PC-9 (cell line): ENCODE measurements at places on chromosomes 16 and 17.

DNA sequence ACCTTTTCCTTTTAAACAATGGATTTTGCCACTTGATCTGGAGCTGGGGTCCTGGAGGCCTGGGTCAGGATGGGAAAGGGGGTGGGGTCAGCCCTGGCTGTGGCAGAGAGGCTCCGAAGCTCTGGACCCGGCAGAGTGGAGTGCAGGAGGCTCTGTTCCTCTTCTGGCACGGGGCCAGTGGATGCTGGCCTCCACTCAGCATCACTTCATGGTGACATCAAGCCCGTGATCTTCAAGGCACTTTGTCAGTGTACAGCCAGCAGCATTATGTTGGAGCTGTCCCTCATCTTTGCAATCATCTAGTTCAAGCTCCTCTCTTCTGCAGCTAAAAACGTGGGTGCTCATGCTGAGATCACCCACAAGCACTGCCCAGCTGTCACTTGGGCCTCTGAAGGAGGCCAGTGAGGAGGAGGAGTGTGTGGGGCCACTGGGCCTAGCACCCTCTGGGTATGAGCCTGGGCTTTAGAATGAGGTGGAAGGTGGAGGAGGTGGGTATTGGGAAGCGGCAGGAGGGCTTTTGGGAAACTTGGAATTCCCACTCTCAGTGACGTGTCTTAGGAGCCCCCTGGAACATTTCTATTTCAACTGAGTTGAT lies 45.9 kb upstream of the MGAT5B start:
- H3K4me3 ChIP-seq = no peak overlapping the region
- H3K4me1 ChIP-seq = no peaks in the 10 kb centered on the region
- H3K27ac ChIP-seq = no peak overlapping the region
- no peaks in the 10 kb centered on the region for H3K36me3 ChIP-seq

DNA sequence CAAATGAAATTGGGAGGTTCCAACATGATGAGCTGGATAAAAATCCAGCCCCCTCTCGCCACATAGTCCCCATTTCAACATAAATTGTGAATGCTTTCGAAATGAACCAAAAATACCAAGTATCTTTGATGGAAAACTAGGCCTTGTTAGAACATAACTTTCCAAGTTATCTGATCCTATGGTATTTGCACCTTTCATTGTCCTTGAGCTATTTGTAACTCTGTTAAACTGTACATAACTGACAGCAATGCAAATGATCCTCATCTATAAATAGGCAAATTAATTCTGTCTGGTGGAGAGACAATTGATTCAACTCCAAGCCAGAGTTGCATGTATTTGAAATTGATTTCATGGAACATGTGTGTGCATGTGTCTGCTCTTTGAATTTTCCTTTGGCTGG lies 18.2 kb downstream of the CMTM4 start:
- no peak overlapping the region for H3K27ac ChIP-seq
- H3K4me1 ChIP-seq = peaks cover 6% of the 10 kb centered on the region
- no peaks in the 10 kb centered on the region for H3K27me3 ChIP-seq
- H3K36me3 ChIP-seq = peaks cover 6% of the 10 kb centered on the region; the same call in 1 of the 2 replicates
- no peak overlapping the region for H3K4me3 ChIP-seq

GRCh38 chr16:24635900-24636610 lies 93.4 kb upstream of the TNRC6A start:
- no peaks in the 10 kb centered on the region for H3K27me3 ChIP-seq
- no peaks in the 10 kb centered on the region for H3K36me3 ChIP-seq
- H3K4me3 ChIP-seq = no peak overlapping the region
- H3K27ac ChIP-seq = peak overlapping the region; percentile 45; the same call in 1 of the 2 replicates

DNA sequence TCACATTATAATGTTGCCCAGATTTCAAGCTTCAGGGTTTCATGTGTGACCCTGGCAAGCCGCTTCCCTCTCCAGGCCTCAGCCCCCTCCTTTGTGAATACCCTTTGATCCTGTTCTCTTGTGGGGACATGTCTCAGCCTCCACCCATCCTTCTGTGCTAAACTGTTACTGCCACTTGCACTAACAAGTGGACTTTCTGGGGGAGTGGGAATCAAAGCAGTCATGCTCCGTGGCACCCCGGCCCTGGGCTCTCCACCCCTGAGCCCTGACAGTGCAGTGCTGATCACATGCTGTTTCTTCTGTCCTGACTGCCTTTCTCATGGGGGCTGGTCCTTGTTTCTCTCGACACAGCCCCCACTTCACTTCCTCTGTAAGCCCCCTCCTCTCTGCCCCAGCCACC lies 9.7 kb upstream of the DCAF7 start:
- H3K27ac ChIP-seq = no peak overlapping the region
- H3K36me3 ChIP-seq = no peaks in the 10 kb centered on the region
- no peak for DNase-seq

- peaks cover 13% of the 10 kb centered on the region for H3K4me1 ChIP-seq
- peak overlapping the region; percentile 19; the same call in 1 of the 2 replicates for H3K27ac ChIP-seq
- no peaks in the 10 kb centered on the region for H3K27me3 ChIP-seq
- peaks cover 13% of the 10 kb centered on the region; the same call in 1 of the 2 replicates for H3K36me3 ChIP-seq
These were observed 3.7 kb downstream of the ELOB start for GRCh38 chr16:2773188-2773968.

DNA sequence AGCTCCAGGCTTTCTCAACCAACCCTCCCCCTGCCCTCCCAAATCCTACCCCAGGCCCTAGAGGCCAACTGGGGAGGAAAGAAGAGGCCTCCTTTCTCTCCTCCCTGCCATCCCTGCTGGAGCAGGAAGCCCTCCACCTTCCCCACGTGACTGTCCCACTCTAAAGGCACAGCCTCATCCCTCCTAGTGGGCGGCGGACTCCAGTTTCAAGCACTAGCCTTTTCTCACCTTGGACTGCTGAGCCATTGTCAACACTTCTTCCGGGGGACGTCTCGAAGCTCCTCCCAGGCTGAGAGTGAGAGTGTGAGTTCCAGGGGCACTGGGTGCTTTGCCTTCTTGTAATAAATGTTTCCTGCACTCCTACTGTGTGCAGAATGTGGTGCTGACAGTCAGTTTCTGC lies 21.4 kb upstream of the IRX6 start:
- H3K4me1 ChIP-seq = peaks cover 10% of the 10 kb centered on the region
- H3K27ac ChIP-seq = no peak overlapping the region
- no peak overlapping the region for H3K4me3 ChIP-seq
- no peak for DNase-seq
- no peaks in the 10 kb centered on the region for H3K27me3 ChIP-seq

DNA sequence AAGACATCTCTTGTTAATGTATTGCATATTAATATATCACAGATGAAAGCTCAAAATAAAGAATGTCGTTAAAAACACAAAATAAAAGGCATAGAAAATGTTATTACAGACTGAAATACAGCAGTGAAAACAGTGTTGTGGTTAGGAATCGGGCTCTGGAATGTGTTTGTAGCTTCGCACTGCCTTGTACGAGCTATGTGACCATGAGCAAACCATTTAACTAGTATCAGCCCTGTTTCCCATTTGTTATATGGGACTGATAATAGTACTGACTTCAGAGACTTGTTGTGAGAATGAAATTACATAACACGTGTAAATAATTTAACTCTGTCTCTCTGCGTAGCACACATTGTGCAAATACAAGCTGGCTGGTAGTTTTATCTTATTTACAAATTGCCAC lies 648 bp upstream of the RBFOX1 start:
- no peaks in the 10 kb centered on the region for H3K36me3 ChIP-seq
- H3K4me1 ChIP-seq = no peaks in the 10 kb centered on the region
- H3K4me3 ChIP-seq = no peak overlapping the region
- no peak overlapping the region for H3K27ac ChIP-seq

GRCh38 chr16:77912617-77913016 lies 109.7 kb upstream of the CLEC3A start:
- H3K4me3 ChIP-seq = no peak overlapping the region
- H3K27ac ChIP-seq = no peak overlapping the region
- H3K27me3 ChIP-seq = peaks cover 47% of the 10 kb centered on the region

- peaks cover 19% of the 10 kb centered on the region for H3K27me3 ChIP-seq
- H3K4me3 ChIP-seq = no peak overlapping the region
- peaks cover 4% of the 10 kb centered on the region; the same call in 1 of the 2 replicates for H3K4me1 ChIP-seq
These were observed 3.2 kb downstream of the CCR7 start for GRCh38 chr17:40561871-40562611.

GRCh38 chr16:57258226-57258909 lies 13.3 kb downstream of the ARL2BP start:
- no peak for DNase-seq
- H3K36me3 ChIP-seq = no peaks in the 10 kb centered on the region
- no peaks in the 10 kb centered on the region for H3K27me3 ChIP-seq
- peaks cover 34% of the 10 kb centered on the region for H3K4me1 ChIP-seq
- no peak overlapping the region for H3K27ac ChIP-seq

- no peak for DNase-seq
- no peak overlapping the region for H3K4me3 ChIP-seq
- no peak overlapping the region for H3K27ac ChIP-seq
- H3K4me1 ChIP-seq = no peaks in the 10 kb centered on the region
These were observed 178.4 kb upstream of the C17orf78 start for GRCh38 chr17:37197336-37197735.

DNA sequence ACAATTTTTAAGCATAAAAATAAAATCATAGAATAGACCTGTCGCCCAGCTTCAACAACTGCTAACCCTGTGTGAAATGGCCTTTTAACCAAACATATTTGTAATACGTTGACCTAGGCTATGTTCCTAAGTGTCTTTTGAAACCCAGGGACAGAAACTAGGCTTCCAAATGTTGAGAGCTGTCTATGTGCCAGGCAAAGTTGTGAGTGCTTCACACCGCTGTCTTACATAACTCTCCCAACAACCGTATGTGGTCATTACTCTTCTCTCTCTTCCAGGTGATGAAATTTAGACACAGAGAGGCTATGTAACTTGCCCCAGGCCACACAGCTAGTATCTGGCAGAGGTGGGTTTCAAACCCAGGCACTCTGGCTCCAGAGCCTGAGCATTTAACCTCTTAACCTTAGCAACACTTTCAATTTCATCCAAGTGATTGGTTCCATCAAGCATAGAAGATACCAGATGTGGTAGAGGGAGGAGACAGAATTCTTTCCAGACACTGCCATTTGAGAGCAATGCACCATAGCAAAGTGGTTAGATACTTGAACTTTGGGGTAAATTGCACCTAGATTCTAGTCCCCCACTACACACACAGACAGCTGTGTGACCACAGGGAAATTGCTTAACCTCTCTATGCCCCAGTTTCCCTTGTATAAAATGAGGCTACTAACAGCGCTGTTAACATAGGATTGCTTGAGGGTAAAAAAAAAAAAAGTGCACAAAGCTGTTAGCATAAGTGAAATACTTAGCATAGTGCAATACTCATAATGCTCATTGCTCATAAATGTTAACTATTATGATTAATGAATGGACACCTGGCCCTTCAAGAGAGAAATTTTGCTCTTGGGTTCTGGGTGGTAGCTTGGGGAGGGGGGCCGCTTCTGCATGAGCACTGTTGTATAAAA lies 160.6 kb downstream of the IRX3 start:
- H3K4me3 ChIP-seq = no peak overlapping the region
- no peaks in the 10 kb centered on the region for H3K36me3 ChIP-seq
- no peak for DNase-seq
- H3K27me3 ChIP-seq = no peaks in the 10 kb centered on the region
- H3K27ac ChIP-seq = no peak overlapping the region

- no peak overlapping the region for H3K27ac ChIP-seq
- no peaks in the 10 kb centered on the region for H3K27me3 ChIP-seq
- H3K4me1 ChIP-seq = peaks cover 45% of the 10 kb centered on the region
- H3K4me3 ChIP-seq = no peak overlapping the region
- peaks cover 7% of the 10 kb centered on the region; the same call in 1 of the 2 replicates for H3K36me3 ChIP-seq
- DNase-seq = no peak
These were observed 56.1 kb downstream of the AMFR start for GRCh38 chr16:56369202-56369601.

DNA sequence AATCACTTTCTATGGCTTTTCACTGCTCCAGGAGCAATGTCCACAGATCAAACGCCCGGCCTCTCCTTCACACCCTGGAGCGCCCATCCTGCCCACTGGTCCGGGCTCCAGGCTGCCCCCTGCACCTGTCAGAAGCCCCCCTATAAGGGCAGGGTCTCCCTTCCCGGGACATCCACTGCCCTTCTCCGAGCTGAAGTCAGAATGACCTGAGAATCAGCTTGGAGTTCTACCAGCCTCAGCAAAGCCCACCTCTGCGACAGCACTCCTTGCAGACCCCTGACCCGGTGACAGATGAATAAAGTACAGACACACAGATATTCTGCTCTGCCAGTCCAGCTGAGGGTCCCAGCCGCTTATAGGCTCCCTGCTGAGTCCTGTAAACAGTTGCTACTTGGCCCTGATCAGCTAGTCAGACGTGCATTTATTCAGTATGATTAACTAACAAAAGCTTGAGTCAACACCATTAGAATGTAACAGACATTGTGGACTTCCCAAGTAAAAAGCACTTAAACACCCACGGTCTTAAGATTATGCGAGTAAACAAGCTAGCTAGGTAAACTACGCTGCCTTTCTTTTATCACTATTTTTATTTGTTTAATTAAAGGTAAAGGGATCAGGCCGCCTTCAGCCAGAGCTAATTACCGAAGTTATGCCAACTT lies 4.8 kb downstream of the SLC7A5 start:
- H3K27me3 ChIP-seq = no peaks in the 10 kb centered on the region
- peaks cover 21% of the 10 kb centered on the region for H3K36me3 ChIP-seq
- H3K4me3 ChIP-seq = no peak overlapping the region
- no peak for DNase-seq
- H3K4me1 ChIP-seq = peaks cover 48% of the 10 kb centered on the region

GRCh38 chr16:14187517-14188338 lies 116.6 kb downstream of the MRTFB start:
- H3K4me3 ChIP-seq = no peak overlapping the region
- H3K27me3 ChIP-seq = no peaks in the 10 kb centered on the region
- DNase-seq = no peak

- no peak overlapping the region for H3K4me3 ChIP-seq
- no peaks in the 10 kb centered on the region for H3K27me3 ChIP-seq
- no peak overlapping the region for H3K27ac ChIP-seq
- H3K4me1 ChIP-seq = no peaks in the 10 kb centered on the region
These were observed 30.7 kb upstream of the CHMP6 start for GRCh38 chr17:80960797-80961452.

- H3K27me3 ChIP-seq = no peaks in the 10 kb centered on the region
- no peak overlapping the region for H3K27ac ChIP-seq
- no peak for DNase-seq
- H3K4me3 ChIP-seq = no peak overlapping the region
These were observed 2.8 kb downstream of the RAD51D start for GRCh38 chr17:35116845-35117244.

GRCh38 chr17:40536295-40537171 lies 28.7 kb downstream of the CCR7 start:
- no peaks in the 10 kb centered on the region for H3K36me3 ChIP-seq
- H3K27me3 ChIP-seq = no peaks in the 10 kb centered on the region
- H3K27ac ChIP-seq = no peak overlapping the region
- no peak for DNase-seq
- H3K4me1 ChIP-seq = peaks cover 19% of the 10 kb centered on the region

DNA sequence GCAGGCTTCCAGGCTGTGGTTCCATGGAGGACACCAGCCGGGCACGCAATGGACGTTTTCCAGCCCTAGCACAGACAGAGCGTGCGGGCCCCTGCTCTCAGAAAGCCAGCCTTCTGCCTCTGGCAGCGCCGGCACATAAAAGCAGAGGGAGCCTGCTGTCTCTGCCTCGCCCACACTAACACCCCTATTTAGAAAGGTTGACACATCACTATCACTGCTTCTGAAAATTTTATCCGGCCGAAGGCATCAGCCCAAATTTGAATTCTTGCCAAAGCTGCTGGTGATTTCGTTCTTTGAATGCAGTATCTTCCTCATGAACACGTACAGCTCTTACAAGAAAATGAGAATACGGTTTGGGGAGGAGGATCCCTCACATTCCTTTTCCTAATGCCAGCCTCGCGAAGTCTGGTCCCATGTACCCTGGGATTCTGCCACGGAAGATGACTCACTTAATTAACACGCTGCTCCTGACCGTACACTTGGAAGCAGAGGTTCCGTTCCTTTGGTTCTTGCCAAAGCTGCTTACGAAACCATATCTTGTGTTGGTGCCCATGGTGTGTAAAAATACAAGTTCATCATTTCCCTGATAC lies 1.3 kb upstream of the RAB11FIP3 start:
- H3K4me3 ChIP-seq = peak overlapping the region; percentile 68
- no peaks in the 10 kb centered on the region for H3K27me3 ChIP-seq
- no peaks in the 10 kb centered on the region for H3K36me3 ChIP-seq
- peaks cover 22% of the 10 kb centered on the region for H3K4me1 ChIP-seq
- H3K27ac ChIP-seq = no peak overlapping the region
- DNase-seq = peak; percentile 80
